ENCODE measurements at places on chromosomes 11 and 22.
A peak's percentile ranks its signal among the peaks of the same experiment; 100 is the strongest.

GRCh38 chr11:3058753-3059664 is 1.8 kb upstream of the CARS1 start:
- DNase-seq = no peak

DNA sequence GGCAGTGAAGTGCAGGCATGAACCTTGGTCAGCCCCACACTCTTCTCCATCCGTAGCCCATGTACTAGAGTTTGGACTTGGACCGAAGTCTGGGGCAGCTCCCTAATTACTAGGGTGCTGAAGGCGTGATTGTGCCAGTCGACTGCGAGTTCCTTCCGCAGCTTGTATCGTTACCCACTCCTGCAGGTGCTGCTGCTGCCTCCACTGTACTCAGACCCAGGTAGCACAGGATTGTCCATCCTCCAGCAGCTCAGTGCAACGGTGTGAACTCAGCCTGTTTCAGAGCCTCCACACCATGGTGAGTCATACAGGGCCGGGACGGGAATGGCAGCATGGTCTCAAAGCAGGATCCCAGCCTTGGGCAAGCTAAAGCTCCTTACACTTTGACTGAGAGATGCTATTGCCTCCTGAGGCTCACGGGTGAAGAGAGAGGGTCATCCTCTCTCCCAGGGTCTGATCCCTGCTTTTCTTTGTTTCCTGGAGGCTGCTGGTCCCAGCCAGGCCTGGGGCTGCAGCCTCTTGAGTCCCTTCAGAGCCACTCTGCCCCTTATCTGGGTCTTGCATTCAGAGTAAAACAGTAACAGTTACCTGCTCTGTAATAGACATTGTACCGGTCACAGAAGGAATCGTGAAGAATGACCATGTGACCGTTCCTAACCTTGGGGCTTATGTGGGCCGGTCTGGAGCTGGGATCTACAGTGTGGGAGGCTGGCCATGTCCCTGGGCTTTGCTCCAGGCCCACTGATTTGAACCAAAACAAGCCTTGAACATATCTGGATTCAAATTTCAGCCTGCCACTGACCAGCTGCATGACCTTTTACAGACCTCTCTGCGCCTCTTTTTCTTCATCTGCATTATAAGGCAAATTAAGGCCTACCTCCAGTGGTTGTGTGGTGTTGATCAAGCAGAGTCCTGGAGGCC is 1.7 kb downstream of the TKFC start:
- DNase-seq = no peak

DNA sequence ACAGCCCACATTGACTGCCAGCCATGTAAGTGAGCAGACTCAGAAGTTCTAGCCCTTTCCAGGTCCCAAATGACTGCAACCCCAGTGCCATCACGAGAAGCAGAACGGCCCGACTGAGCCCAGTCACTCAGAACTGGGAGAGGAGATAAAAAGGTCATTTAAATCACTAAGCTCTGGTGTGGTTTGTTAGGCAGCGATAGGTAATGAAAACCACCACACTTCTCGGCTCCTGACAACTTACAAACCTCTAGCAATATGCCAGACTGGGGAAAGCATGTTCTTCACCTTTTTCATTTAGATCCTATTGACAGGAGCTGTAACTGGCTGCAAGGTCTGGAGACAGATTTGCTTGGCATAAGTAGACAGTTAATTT is 6.7 kb downstream of the SLC15A3 start:
- DNase-seq = no peak

- DNase-seq = peak; percentile 95
Measured at GRCh38 chr22:36123673-36124630, 36.6 kb downstream of the APOL3 start.

GRCh38 chr11:848380-848931 is 5.8 kb downstream of the TSPAN4 start:
- peak; percentile 80 for DNase-seq

- no peak for DNase-seq
Measured at GRCh38 chr11:87425391-87425790, 387.7 kb downstream of the TMEM135 start.

GRCh38 chr11:118373263-118373662 is 13.9 kb downstream of the UBE4A start:
- no peak for DNase-seq

DNA sequence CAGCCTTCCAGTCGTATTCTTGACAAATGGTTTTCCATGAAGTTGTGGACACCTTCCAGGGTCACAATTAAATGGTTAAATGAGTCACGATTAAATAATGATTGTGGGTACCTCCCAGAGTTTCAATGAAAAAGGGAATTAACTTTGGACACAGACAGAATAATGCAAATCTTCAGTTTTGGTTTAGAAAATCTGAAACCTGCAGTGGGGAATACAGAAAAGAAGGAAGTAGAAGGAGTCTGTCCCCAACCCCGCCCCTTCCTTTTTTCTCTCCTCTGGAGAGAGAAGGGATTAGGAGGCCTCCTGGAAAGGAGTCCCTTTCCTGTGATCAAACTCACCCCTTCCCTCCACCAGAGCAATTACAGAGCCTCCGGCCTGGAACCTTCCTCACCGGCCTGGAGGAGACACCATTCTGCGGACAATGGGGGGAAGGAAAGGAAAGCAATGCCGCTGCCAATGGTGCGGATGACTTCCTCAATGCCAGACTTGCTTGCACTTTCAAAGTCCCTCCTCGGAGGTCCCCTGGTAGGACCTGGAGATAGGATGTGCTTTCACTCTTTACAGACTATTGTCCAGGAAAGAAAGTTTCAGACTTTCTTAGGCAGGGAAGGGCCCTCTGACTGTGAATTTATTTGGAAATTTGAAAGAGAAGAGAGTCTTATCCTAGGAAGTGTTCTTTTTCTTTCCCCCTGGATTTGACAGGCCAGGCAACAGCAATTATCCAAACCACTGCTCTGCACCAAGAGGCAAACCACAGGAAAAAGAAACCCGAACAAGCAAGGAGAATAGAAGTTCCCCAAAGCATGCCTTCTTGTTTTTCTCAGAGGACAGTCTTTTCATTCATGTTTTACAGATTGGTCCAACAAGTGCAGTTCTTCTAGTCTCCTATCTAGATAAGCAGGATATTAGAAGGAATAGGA is 86.8 kb downstream of the PTPRJ start:
- DNase-seq = no peak

GRCh38 chr11:60336767-60337391 is 9.8 kb downstream of the MS4A6E start:
- no peak for DNase-seq

DNA sequence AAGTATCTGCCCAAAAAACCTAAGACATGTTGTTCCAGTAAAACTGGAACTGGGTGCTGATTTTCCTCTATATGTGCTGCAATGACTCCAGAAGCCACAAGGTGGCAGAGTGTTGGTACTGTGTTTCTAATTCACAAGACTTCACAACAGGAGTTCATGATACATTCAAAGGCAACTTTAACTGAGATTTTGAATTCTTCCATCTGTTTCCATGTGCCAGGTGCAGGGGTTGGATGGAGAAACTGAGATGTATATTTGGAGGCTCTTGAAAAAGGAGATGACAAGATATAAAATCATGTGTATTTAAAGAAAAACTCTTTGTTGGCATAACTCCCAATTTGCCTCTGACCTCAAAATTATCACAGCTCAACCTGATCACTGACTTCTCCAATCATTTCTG is 1098.6 kb upstream of the CCDC90B start:
- no peak for DNase-seq

DNA sequence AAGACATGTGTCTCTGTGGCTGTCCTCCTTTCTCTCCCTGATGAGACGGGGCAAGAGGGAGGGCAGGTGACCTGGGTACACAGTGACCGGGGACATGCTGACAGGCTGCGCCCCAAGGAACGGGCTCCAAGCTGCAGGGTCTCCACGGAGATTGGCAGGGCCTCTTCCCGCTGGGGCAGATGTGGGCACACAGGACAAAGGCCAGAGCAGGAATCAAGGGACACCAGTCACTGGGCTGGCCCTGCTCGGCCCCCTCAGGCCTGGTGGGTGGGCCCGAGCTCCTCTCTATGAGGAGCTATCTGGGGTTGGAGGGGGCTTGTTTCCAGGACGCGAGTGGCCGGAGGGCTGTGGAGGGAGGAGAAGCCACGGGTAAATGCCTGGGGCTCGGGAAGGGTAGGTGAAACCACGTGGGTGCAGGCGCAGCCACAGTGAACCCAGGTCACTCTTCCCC is 11.2 kb downstream of the PNPLA5 start:
- no peak for DNase-seq

Data from activated naive CD8-positive, alpha-beta T cell treated with anti-CD3 and anti-CD28 coated beads, Interleukin-2, amount 10 ng/mL, durations not matched to agents 7 days and 5 days (primary cell).